Subcutaneous preadipocyte (primary cell): ENCODE measurements at places on chromosomes 16 and 17. TPM values are rescaled to one million over a fixed set of nuclear protein-coding genes. Genes with fewer than 3 reads are reported as not detected.

Gene KRTAP9-8
- not detected in 2 replicates for total RNA-seq

Gene MAP2K3
- total RNA-seq = 21.7 and 36.8 TPM in 2 replicates

Gene GPR142
- total RNA-seq = not detected in 2 replicates

Gene GP1BA
- not detected in 2 replicates for total RNA-seq

Gene SOX8
- under 0.01 and 0.78 TPM in 2 replicates for total RNA-seq

Gene SYT17
- 0.20 and 0.37 TPM in 2 replicates for total RNA-seq

Gene ANKRD40CL
- not detected in 2 replicates for total RNA-seq

Gene KCNG4
- total RNA-seq = not detected in 2 replicates

Gene KIAA0513
- 7.8 and 11.4 TPM in 2 replicates for total RNA-seq

Gene KRT12
- total RNA-seq = not detected in 2 replicates

Gene MT1F
- total RNA-seq = 0.37 TPM in 1 of 2 replicates, not detected in the other
